ENCODE measurements at places on chromosomes 3 and 15.

DNA sequence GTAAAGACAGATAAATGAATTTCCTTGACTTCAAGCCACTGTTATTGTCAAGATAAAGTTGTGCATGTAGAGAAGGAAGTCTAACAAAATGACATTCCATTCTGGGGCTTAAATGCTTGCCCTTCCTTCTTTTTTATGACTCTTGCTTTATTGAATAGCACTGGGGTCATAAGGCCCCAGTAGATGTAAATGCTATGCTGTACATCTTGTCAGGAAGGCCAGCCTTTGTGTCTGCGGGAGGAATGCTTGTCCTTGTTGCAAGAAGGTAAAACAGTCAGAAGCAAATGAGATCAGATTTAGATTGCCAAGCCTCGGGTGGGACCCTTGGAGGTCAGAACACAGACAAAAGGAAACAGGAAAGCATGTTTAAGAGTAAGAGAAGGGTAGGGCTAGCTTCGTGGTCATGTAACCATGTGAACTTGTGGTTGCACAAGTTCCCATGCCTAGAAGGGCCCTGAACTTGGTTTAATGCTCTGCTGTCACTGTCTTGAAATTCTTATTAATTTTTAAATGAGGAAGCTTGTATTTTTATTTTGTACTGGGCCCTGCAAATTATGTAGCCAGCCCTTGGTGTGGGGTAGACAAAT, 81.5 kb downstream of the PPM1L start:
- DNase-seq = no peak

DNA sequence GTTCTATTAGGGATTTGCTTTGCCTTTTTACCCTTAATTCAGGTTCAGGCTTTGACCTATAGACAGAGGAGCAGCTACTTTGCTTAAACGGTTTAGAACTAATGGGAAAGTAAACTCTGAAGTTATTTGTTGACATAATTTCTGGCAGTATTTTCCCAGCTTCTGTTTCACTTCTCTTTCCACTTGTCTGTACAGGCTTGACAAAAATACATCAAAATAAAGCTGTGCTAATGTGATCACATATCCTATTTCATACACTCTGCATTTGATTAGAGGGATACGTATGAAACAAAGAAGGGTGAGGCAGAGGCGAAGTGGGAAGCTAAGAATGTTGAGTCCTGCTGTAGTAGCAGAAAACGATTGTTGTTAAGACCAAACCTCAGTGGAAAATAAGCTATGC, 389.1 kb upstream of the RARB start:
- DNase-seq = no peak

DNA sequence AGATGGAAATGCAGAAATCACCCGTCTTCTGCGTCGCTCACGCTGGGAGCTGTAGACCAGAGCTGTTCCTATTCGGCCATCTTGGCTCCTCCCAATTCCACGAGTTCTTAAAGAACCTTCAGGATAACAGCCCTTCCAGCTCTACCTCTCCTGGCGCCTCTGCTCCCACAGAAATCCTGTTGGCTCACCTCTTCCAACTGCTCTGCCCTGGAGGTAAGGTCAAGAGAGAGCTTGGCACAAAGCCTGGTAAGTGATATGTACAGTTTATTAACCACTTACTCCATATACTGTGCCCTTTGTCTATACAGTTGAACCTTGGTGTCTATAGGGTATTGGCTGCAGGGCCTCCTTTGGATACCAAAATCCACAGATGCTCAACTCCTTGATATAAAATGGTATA, 17.8 kb upstream of the FGF12 start:
- no peak for DNase-seq

- DNase-seq = no peak
Observed at GRCh38 chr3:46222435-46223161, 14.5 kb upstream of the CCR1 start.
